ENCODE measurements at places on chromosomes 12 and 14.

DNA sequence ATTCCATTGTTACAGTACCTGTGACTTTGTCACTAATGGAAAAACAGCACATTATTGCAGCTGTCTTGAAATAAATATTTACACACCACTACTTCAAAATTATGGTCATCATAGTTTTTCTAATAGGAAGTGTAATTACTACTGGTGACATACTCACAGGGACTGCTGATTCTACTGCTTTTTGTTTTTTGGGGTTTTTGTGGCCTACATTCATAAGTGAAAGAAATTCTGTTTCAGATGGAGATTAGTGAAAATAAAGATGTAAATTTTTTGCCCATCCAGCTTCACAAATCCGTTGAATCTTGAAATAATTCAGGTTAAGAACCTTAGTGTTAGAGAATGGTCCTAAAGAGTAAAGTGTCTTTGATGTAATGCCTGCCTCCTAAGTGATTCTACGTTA, 17.5 kb downstream of the KNTC1 start:
- DNase-seq: no peak

- DNase-seq: no peak
Observed at GRCh38 chr14:96635850-96636249, 133.7 kb downstream of the PAPOLA start.

DNA sequence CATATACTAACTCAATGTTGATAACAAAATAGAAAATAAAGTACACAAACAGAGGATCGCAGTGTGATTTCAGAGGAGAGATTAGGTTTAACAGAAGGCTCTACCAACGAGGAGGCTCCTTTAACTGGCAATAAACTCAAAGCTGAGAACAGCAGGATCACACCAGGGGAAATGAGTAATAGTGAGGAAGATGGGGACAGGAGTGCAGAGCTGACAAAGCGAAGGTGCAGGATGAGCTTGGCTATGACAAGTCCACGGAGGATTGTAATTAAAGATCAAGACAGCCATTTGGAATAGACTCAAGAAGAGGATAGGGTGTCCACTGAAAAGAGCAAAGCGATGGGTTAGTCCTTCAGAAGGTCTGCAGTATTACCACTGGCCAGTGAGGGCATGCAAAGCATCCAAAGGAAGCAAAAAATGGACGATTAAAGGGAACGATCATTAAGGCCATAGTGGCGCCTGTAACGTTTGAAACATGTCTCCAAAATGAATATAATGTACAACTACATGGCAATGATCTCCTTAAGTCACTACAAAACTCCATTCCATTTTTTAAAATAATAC, 85.3 kb downstream of the GRIN2B start:
- no peak for DNase-seq

GRCh38 chr14:76186308-76187027, 34.7 kb downstream of the GPATCH2L start:
- no peak for DNase-seq

DNA sequence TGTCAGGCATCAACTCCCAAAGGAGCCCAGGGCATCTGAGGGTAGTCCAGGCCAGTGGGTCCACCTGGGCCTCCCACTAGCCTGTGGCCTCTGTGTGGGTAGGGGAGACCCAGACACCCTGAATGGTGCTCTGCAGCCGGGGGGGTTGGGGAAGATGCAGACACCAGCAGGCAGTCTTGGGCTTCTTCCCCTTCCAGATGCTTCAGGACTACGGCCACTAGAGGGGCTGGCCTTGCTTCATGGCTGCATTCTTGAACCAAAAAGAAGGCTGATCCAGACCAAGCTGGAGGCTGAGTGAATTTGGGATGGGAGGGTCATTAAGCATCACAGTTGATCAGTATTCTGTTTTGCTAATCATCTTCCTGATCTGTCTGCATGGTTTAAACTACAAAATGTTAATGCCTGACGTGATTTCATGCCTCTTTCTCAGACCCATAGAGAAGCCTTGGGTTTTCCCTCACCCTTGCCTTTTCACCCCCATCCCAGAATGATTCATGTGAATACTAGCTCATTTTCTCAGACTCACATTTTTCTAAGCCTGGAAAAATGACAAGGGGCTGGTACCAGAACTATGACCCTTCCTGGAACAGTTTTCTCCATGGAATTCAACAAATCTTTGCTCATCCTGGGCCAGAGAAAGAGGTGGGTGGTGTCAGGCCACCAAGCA, 134.2 kb downstream of the NTF3 start:
- DNase-seq: no peak

DNA sequence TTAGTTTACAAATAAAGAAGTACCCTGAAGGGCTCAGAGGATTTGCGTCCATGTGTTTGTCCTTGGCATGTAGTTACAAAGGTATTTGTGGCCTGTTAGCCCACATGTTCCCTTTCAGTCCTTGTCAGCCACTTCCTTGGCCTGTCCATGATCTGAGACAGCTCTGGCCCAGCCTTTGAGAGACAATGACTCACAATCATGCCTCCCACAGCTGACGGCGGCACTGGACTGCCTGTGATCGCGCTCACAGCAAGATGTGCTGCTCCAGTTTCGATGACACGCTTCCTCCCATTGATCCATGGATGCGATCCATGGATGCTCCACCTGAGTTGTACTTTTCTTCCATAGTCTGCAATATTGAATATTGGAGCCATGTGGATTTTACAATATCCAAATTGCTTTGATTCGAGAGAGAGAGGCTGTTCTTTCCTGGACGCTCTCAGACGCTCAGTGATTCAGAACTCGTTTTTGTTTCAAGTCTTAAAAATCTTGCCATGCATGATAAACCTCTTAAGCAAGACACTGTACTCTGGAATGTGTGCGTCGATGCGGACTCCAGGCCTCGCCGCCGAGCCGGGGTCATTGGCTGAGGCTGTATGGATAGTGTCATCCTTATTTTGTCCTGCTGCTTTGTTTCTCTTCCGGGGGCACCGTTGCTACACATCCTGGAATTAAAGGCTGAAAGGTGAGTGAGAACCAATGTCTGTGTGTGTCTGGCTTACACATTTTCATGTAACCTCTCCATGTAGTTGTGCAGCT, 220.1 kb downstream of the GLT1D1 start:
- no peak for DNase-seq

GRCh38 chr14:75559451-75560222, 18.8 kb upstream of the FLVCR2 start:
- DNase-seq: no peak

GRCh38 chr12:70330158-70330557, 35.9 kb upstream of the KCNMB4 start:
- no peak for DNase-seq

DNA sequence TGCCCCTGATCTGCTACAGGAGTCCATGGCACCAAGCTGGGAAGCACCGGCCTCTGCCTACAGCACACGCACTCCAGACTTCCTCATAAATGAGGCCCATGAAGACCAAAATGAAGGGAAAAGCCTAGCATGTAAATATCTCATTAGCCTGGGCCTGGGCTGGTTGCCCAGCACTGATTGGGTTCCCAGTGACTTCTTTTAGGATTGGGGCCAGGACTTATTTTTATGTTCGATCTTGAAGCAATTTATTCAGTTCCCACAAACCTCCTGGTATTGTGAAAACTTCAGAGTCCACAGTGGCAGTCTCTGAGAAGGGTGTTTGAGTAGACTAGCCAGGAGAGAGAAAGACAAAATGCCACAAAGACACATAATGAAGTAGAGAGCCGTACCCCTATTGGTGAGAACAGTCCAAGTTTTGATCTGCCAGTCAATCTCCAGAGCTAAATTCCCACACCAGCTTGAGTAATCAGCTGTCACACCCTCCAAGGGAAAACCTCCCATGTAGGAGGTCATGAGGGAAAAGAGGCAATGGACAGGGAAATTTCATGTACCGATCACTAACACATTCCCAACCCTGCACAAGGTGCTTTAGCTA, 78.2 kb downstream of the PHLDA1 start:
- DNase-seq: no peak

GRCh38 chr12:77938301-77938700, 107.6 kb downstream of the NAV3 start:
- DNase-seq: no peak

- DNase-seq: no peak
Observed at GRCh38 chr12:27622436-27623195, 73.6 kb upstream of the REP15 start.

- DNase-seq: no peak
Observed at GRCh38 chr14:50714450-50715073, 46.5 kb upstream of the SAV1 start.

- DNase-seq: no peak
Observed at GRCh38 chr14:57974896-57975295, 109.0 kb upstream of the SLC35F4 start.

GRCh38 chr14:30993071-30993470, 32.4 kb upstream of the AP4S1 start:
- DNase-seq: no peak

DNA sequence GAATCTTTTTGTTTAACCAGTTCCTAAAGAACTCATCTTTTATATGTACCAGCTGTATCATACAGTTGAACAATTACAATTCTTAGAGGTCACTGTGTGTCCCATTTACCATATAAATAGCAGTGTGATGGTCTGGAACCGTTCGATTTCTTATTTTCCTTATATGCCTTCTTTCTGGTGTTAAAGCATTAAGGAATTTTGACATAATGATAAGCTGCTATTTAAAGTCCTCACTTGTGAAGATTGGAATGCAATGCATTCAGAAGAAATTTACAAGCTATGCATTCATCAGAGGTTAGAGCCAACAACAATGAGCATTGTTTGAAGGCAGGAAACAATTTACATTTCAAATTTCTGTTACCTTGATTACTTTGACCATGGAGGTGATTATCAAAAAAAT, 80.0 kb upstream of the PRICKLE1 start:
- no peak for DNase-seq

GRCh38 chr14:95057851-95058250, 99.5 kb downstream of the DICER1 start:
- DNase-seq: no peak

GRCh38 chr14:64636208-64636979, 67.8 kb upstream of the PLEKHG3 start:
- DNase-seq: peak; percentile 40

All from activated CD4-positive, CD25-positive, alpha-beta regulatory T cell (primary cell).